ENCODE measurements at places on chromosomes 2 and 18.

GRCh38 chr2:36338124-36338826 is 17.3 kb upstream of the CRIM1 start:
- DNase-seq = no peak

- no peak for DNase-seq
Measured at GRCh38 chr2:233098618-233099017, 38.5 kb downstream of the INPP5D start.

GRCh38 chr2:81835321-81836000 is 1530.9 kb upstream of the LRRTM1 start:
- no peak for DNase-seq

GRCh38 chr2:2050446-2050845 is 280.6 kb downstream of the MYT1L start:
- DNase-seq = no peak

DNA sequence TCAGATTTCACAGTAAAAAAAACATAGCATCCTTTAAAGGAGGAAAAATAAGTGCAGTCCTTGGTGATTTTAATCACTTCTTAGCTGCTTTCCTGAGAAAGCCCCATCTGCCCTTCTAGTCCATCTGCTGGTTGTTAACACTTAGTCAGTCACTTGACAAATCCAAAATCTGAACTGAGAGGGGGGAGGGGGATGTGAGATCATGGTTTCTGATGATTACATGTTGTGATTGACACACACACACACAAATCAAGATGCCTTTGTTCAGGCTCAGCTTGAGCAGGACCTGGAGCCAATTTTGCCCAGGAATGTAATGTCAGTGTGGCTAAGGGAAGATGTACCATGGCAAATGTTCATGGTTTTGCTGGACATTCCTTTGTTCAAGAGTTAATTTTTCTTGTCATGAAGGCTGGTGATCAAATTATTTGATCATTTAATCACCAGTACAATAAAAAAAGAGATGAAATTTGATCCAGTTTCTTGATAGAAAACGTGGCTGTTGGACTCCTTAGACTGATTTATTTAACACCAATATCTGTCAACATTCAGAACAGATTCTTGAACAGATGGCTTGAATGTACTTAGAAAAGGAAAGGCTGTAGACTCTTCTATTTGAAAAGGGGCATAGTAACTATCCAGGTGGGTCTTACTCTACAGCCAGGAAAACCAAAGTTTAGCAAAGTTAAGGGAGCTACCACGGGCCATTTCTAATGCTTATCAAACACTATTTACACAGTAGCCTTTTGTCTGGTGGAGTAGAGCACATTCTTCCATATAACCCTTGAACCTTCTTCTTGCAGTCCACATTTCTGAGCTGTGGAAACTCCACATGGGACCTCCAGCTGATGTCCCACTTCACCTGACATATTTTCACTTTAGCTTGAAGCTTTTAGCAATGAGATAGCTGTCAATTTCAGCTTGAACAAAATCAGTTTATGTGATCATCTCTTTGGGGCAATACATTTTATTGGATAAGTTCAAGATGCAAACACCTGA is 408.7 kb downstream of the PIK3C3 start:
- no peak for DNase-seq

DNA sequence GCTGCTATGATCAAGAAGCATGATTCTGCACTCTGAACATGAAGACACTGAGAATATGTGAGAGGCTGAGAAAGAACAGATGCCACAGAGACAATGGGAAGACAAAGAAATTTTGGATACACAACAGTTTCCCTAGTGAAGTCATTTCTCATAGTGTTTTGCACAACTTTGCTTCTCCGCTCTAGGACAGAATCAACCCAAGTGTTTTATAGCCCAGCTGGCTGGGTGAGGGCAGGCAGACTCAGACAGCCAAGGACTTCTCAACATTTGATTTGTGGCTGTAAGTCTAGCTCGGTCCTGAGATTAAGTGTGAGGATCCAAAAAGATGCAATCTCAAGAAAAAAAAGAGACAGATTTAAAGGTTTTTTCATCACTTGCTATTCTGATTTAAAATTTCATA is 536.5 kb upstream of the CRIM1 start:
- no peak for DNase-seq

DNA sequence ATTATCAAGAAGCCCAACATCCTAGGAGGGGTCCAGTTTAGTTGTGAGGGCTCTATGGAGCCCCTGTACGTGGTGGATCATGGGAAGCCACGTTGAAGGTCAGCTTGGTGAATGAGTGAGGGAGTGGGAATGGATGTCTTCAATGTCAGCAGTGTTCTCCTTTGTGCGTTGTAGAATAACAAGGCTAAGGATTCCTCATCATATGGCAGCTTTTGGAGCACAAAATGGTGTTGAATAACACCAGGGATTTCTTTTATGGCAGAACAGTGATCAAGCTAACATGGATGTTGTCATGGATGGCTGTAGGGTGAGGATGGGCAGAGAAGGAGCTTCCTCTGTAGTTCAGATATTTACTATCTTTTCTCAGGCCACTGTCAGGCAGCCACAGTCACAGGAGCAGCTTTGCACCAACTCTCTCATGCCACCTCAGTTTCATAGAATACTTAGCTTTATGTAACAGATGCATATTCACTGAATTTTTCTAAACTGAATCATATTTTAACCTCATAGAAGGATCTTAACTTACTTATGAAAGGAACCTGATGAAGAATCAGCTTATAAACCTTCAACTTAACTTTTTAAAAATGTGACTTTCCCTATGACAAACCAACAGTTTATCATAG is 284.5 kb upstream of the EPAS1 start:
- no peak for DNase-seq

- no peak for DNase-seq
Measured at GRCh38 chr18:79388043-79388442, 7.7 kb upstream of the NFATC1 start.

DNA sequence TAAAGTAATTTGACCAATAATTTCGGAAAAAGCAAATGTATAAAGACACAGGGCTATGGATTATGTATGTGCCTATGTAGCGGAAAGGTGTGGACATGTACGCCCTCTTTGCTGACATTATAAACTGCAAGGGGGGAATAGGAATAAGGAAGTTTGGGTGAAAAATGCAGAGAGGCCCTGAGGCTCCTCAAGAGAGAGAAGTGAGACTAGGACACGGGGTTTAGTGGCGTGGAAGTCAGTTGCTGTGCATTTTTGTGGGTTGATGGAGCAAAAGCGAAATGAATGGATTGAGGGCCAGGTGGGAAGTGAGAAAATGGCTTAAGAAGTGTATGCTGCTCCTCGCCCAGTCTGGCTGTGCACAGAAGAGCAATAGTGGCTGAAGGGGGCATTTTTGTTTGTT is 96.2 kb upstream of the B3GNT7 start:
- no peak for DNase-seq

- no peak for DNase-seq
Measured at GRCh38 chr2:38217401-38218188, 141.6 kb upstream of the CYP1B1 start.

DNA sequence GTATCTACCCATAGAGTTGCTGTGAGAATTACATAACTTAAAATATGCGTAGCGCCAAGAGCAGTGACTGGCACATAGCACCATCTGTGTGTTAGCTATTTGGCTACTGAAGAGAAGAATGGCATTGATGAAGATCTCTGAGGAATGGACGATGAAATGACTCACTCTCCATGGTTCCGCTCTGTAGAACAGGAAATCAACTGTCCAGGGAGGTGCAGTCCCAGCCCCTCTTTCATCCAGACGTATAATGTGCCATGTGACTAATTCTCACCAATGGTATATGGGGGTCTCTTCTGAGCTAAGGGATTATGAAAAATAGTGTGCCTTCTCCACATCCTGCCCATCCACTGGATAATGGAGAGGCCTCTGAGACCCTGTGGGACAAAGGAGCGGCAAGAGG is 254.8 kb downstream of the CYP26B1 start:
- no peak for DNase-seq

- DNase-seq = no peak
Measured at GRCh38 chr2:212931271-212931670, 220.1 kb downstream of the IKZF2 start.

DNA sequence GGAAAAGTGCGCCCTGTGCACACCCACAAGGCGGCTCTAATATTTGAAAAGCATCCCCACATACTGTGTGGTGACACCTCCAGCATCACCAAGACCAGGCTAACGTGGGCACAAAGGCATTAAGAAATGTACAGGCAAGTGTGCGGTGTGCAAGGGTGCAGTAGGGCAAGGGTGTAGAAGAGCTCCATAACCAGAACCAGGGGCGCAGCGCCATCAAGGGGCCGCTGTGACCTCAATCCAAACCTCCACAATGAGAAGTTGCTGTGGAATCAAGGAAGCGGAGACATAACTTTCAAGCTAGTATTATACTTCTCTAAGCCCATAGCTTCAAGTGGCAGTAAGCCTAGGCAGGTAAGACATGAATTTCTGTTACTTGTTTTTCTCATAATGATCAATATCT is 13.0 kb downstream of the L3MBTL4 start:
- no peak for DNase-seq

DNA sequence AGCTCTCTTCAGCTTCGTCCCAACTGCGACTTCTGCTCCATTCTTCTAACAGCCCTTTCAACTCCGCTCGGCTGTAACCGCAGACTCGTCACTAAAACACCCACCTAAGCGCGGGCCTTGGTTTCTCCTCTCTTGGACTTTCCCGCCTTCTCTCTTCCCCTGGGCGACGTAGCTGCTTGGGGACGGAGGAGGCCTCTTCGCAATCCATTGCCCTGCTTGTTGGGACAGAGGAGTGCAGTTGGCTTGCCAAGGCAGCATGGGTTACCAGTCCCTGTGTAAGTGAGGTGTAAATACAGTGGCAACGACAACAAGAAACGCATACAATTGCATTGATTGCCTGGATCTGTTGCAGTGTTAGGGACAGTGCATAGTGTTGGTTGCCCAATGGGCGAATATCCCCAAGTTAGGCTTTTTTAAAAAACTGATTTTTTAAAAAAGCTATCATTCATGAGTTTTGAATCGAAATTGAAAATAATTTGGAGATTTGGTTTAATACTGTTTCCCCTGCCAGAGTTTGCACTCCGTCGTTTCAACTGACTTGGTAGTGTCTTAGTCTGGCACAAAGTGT is 484 bp upstream of the DARS1 start:
- no peak for DNase-seq

DNA sequence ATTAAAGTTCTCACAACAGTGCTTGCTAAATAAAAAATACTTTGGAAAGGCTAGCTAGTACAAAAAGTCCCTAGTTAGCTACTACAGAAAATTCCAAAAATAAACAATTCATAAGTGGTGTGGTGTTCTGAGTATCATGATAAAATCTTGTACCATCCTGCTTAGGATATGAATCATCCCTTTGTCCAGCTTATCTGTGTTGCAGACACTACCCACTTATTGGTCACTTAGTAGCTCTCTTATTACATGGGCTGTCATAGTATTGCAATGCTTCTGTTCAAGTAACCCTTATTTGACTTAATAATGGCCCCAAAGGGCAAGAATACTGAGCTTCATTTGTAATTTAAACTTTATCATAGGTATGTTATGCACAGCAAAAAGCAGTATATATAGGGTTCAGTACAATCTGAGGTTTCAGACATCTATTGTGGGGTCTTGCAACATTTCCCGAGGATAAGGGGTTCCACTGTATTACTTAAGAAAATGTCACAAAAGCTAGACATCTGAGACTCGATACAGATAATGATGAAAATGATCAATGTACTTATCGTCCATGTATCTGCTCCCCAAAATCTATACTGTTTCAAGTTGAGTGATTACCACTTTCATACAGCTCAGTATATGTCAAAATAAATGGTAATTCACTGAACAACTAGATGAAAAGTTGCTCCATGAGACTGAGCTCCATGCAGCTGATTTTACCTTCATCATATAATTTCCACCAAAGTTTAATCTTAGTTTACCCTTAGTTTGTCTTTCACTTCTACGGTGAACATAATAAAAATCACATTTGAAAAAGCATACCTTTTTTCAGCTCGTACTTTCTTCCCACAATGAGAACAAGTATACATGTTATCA is 93.8 kb downstream of the C2orf74 start:
- DNase-seq = no peak

DNA sequence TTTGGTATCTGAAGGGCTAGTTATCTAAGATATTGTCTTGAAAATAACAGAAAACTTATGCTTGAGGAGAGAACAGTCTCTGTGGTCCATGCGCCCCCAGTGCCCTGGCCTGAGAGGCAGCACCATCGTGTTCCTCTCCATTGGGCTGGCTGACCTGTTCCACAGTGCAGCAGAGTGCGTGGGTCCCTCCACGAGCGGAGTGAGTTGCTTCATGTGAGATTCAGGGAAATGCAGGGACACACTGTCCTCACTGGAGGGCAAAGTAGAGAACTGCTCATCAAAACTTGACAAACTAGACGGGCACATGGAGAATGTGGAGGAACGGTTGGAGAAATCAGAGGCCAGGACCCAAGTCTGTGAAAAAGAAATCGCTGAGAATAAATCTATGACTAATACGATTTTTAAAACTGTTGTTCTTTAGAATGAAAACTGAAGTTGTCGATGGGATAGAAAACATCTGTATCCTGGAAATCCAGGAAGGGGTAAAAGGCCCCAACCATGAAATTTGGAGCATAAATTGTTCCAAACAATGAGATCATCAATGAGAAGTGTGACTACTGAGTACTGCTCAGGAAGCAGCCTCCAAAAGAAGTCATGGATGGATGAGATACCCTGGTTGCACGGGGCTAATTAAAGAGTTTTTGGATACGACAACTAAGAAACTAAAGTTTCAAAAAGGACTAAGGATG is 58.1 kb downstream of the REV1 start:
- no peak for DNase-seq

DNA sequence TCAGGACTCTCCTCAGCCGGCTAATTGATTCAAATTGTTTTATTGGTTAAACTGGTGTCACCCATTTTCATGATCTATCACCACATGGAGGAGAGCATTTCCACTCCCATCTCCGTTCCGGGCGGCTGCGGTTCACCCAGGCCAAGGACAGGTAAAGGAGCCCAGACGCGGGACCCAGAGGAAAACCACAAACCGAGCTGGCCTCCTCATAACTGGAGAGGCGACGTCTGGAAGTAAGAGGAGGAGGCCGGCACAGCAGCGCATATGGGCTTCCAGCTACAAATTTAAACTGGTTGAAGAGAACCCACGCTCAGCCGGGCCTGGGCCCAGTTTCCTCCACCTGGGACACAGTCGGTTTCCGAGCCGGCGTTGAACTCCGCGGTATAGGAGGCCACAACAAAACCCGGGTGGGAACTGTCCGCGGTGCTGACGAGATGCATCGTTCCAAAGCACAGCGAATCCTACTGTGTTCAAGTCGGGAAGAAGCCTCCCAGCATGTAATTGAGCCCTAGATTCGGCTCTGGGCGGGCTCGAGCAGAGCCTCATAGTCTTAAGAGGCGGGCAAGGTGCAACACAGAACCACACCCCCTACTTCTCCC is 3.0 kb upstream of the SKOR2 start:
- no peak for DNase-seq
